ENCODE measurements at places on chromosomes 12 and 14.

- DNase-seq: no peak
These were observed 114.7 kb downstream of the PRMT8 start for GRCh38 chr12:3605692-3606091.

DNA sequence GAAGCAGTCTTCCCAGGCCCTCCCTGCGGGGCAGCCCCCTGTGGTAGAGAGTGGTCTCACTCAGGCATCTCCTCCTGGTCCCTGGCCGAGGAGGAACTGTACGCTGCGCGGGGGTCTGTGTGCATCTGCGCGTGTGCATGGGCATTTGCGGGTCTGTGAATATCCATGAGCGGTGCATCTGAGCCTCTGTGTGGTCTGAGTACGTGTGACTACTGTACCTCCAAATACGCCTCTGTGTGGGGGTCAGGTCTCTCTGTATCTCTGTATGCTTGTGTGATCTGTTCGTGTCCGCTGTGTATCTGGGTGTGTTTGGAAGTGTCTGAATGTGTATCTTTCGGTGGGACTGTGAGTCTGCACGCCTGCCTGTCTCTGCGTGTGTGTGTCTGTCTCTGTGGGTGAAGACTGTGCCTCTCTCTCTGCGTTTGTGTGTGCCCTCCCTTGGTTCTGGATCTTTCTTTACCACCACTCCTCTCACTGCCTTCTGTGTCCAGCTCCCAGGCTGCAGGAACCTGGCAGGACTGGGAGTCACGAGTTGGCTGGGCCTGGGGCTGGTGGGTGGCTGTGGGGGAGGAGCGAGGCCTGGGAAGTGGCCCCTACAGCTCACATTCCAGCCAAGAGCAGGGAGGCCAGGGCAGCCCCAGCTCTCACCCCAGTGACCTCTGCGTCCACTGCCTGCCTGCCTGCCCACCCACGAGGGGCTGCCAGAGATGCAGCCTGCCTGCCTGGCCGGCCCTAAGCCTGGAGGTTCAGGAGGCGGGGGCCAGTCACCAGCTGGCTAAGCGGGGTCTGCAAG lies 1.1 kb upstream of the PGF start:
- no peak for DNase-seq

DNA sequence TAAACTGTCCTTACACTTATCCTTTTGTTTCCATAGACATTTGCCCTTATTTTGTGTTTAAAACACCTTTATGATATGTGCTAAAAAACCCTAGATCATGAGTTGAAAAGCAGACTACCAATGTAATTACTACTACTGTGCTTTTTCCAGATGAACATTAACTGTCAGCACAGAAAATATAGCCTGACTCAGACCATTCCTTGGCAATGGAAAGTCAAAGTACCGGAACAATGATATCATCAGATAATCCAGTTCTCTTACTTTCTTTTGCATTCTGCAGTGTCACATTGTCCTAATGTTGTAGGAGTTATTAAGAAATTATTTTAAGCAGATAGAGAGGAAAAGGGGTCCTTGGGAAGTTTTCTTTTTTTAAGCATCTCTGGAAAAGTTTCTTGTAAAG lies 1189.0 kb upstream of the FLRT2 start:
- DNase-seq: no peak

DNA sequence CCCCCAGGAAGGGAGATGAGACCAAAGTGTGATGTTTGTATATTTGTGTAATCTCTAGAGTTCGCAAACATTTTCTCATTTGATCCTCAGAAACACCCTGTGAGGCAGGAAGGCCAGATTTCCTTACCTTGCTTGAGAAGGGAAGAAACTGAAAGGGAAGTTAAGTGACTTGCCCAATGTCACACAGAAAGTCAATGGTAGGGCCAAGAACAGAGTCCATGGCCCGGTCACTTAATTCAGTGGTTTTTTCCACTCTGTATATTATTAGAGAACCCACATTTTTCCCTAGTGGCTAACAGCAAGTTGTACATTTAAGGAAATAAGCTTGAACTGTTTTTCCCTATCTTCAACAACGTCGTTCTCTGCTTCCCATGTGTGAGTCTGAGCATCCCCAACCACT lies 25.6 kb upstream of the CHPT1 start:
- no peak for DNase-seq

- DNase-seq: no peak
These were observed 110.2 kb downstream of the NEDD1 start for GRCh38 chr12:97017213-97017612.

GRCh38 chr12:96064271-96064670 lies 28.9 kb upstream of the LTA4H start:
- DNase-seq: no peak

DNA sequence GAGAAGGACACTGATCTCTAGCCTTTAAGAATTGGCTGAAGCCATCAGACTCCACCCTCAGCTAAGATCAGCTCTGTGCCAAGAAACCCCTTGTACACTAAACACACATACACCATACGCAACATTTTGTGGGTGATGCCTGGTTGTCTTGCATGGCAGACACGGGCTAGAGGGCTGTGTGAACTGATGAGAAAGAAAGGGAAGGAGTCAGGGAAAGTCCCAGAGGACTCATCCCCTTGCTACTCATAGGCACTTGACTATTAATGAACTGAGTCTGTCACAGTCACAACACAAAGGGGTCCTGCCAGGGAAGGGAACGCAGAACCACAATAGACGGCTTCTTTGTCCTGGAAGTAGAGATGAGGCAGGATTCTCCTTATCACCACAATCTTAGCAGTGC lies 80.8 kb downstream of the EMP1 start:
- no peak for DNase-seq

- DNase-seq: no peak
These were observed 1.8 kb upstream of the ZBTB39 start for GRCh38 chr12:57008178-57008577.
